ENCODE measurements at places on chromosomes 4 and X.

DNA sequence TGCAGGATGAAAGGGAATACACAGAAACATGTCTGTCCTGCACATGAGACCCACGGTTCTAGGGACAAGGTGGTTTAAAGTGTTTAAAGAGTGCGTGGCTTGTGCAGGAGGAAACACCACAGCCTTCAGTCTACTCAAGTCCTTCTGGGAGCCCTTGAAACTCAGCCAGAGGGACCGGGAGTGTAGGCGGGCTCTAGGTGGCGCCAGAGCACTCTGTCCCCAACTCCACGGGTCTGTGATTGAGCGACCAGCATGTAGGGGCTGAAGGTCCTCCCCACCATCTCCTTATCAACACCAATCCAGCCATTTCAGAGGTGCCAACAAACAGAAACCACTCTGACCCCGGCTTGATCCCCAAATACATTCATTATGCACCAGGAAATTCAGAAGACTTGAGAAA, 82.0 kb upstream of the CLDN34 start:
- peak; percentile 82 for DNase-seq

GRCh38 chr4:45121426-45121975, 395.1 kb upstream of the GNPDA2 start:
- no peak for DNase-seq

GRCh38 chr4:169438057-169438480, 167.3 kb upstream of the SH3RF1 start:
- DNase-seq, result no peak

DNA sequence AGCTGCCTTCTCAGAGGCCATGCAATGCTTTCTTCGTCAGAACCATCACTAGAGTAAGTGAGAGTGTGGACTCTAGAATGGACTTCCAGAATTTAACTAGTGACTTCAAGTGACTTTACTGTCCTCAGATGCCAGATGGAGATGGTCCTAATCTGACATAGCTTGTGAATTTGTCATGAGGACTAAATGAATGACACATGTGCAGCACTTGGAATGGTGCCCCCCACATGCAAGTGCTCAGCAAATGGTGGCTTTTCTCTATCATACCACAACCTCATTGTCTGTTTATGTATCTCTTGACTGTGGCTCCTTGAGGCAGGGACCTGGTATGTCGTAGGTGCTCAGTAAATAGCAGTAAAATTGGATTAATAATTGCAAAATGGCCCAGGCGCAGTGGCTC, 91.6 kb upstream of the STX18 start:
- no peak for DNase-seq

DNA sequence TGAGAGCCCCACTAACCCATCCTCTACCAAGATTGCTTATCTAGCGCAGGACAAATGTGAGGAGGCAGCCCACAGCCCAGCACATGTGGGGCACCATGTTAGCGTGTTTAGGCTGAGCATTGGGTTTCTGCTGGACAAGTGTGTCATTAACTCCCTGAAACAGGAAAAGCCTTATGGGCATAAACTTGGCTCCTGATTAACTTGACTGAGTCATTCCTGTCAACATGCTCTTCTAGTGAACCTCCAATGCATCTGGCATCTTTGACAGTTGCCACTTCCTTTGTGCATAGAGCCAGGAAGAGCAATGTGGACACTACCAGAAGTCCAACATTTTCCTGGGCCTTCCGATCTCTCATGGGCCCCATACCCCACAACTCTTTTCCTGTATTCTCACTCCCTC, 2.5 kb downstream of the SPIN2A start:
- DNase-seq, result no peak

DNA sequence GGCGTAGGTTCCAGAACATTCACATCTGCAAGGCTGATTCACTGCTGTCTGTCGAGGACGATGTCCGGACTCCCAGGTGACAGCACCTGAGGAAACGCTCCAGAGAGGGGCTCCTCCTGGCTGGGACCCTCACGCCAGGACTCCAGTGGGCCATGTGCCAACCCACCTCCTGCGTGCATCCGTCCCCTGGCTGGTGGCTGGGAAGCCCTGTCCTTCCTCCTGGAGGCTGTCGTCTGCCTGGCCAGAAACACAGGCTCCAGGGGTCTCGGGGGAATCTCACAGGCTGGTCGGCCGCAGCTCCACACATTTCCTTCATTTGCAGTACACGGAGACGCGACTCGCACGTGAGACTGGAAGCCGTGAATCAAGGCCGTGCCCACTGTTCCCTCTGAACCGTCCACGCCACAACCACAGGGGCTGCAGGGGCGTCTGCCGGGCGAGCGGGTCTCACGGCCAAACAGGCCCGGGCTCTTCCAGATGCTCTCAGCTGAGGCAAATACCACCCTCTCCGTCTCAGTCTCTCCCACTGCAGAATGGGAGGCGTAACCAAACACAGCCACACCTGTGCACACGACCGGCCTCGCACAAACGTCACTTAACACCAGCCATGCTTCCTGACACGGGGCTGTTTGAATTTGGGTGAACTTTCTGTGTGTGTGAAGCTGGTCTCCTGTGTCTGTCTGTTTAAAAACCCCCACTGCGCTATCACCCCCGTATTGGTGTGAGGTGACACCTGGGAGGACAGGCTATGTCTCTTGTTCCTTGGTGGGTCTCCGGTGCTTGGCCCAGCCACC, 38.7 kb upstream of the MXD4 start:
- DNase-seq, result no peak

DNA sequence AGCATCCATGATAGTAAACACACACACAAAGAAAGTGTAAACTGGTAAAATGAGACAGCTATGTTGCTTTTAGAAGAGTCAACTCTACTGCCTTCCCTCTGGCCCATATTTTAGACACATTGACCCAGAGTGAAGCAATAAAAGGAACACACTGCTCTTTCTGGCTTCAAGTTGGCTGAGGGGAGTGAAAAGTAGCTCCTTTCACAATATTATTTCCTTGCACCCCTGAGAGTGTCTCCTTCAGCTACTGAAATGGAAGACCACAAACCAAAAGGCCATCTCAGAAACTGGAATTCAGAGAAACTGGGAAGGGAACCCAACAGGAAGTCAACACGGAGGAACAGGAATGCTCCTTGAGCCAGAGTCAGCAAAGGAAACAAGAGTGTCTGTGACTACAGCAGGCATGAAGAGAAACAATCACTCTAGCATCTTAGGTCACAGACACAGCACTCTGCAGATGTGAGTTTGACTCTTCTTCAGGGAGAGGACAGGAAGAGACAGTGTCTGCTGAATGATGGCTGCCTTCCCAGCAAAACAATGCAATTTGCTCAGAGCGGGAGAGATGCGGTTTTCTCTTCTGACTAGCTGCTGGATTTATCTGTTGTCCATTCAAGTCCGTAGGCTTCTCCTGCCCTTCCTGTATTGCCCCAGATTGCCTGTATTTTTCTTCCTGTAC, 106.7 kb downstream of the SPATA18 start:
- DNase-seq, result no peak

- no peak for DNase-seq
Observed at GRCh38 chr4:47798165-47798564, 39.7 kb downstream of the CORIN start.

GRCh38 chr4:183506389-183506735, 1.5 kb downstream of the ING2 start:
- no peak for DNase-seq

- no peak for DNase-seq
Observed at GRCh38 chrX:94435799-94436198, 761.8 kb downstream of the FAM133A start.

- DNase-seq, result no peak
Observed at GRCh38 chr4:102642631-102643298, 118.0 kb downstream of the MANBA start.

- DNase-seq, result no peak
Observed at GRCh38 chr4:124206779-124207605, 505.5 kb downstream of the ANKRD50 start.

GRCh38 chrX:39550795-39551361, 546.9 kb downstream of the BCOR start:
- DNase-seq, result no peak

DNA sequence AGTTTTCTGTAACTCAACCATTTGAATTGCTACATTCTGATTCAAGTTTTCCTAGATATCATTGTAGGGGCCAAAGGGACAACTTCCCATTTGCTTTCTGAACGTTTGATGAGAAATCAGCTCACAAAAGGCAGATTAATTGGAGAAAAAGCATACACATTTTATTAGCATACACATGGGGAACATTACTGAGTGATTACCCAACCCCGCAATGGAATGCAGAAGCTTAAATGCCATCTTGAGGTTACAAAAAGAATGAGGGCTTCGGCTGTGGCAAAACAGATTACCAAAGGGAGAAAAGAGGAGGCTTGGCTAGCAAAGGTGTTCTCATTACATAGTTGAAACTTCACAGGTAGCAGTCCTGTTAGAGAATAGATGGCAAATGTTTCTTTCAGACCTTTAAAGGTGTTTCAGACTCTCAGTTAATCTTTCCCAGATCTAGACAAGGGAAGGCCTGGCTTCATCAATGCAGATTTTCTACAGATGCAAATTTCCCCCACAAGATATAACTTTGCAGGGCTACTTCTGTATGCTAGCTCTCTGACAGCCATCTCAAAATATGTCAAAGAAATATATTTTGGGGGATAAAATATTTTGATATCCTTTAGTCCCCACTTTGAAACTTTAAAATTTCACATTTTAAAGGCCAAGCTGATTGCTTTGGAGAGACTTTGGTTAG, 26.5 kb upstream of the HERC6 start:
- no peak for DNase-seq

GRCh38 chr4:15365641-15366040, 62.2 kb upstream of the C1QTNF7 start:
- no peak for DNase-seq

- DNase-seq, result no peak
Observed at GRCh38 chrX:40043895-40044294, 53.9 kb downstream of the BCOR start.

GRCh38 chr4:142036795-142037583, 400.6 kb downstream of the IL15 start:
- DNase-seq, result no peak

DNA sequence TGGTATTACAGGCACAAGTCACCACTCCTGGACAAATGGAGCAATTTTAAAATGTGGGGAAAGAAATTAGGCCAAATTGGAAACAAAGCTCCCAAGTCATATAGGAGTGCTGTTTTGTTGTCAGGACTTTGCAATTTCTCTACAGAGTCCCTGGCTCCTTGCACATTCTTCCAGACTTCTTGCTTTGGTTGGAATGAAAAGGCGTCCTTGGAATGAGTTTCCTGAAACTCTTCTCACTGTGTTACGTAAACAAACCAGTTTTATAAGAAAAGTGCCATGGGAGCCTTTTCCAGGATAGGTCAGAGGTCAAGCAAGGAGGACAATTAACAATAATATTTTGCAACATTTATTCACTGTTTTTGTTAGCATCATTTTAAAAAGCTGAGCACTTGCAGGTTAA, 32.4 kb upstream of the KIT start:
- no peak for DNase-seq

DNA sequence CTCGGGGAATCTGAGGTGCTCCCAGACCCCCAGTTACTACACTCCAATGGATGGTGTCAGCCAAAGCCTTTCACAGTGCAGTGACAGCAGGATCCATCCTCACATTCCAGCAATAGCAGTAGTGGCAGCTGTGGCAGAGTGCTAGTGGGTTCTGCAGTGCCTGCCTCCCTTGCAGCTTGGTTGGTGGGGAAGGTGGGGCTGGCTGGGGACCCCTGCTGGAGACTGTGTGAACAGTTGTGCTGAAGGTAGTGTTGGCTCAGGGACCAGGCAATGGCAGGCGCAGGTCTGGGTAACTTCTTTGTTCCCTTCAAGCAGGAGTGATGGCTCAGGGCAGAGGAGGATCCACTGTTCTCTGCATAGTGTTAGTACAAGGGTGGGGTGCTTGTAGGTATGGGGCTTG, 343.7 kb upstream of the TRAM1L1 start:
- no peak for DNase-seq

GRCh38 chrX:31319586-31319985, 247.7 kb upstream of the FTHL17 start:
- no peak for DNase-seq

DNA sequence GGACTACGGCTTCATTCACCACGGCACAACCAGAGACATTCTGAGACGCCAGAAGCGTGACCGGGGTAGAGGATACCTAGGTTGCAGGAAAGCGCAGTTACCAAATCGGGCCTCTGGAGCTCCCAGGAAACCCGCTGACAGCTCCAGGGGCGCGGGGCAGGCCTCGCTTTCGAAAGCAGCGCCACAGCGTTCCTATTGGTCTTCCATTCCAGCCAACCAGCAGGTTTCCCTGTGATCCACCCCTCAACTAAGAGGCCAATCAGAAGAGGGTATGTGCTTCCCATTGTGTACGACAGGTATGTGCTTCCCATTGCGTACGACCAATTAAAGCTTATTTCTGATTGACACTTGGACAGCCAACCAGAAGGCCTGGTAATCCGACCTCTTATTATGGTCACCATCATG, 14.9 kb downstream of the SNX12 start:
- DNase-seq, result peak; percentile 2

- no peak for DNase-seq
Observed at GRCh38 chr4:3318561-3319021, 25.8 kb downstream of the RGS12 start.

- DNase-seq, result no peak
Observed at GRCh38 chr4:139986689-139987501, 167.1 kb downstream of the MAML3 start.

- no peak for DNase-seq
Observed at GRCh38 chr4:184856277-184856609, 30.5 kb upstream of the ACSL1 start.

DNA sequence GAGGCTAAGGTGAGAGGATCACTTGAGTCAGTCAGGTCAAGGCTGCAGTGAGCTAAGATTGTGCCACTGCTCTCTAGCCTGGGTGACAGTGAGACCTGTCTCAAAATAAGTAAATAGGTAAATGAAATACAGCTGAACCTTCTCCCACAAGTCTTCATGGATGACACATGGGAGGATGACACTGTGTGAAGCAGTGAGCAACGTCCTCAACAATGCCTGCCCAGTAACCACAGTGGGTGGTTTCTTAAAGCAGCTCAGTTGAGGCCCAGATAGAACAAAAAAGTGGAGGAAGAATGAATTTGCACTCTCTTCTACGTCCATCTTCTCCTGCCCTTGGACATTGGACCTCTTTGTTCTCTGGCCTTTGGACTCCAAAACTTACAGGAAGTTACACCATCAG, 52.7 kb downstream of the MSX1 start:
- DNase-seq, result no peak

GRCh38 chr4:40550948-40551462, 78.7 kb downstream of the RBM47 start:
- DNase-seq, result peak; percentile 13

DNA sequence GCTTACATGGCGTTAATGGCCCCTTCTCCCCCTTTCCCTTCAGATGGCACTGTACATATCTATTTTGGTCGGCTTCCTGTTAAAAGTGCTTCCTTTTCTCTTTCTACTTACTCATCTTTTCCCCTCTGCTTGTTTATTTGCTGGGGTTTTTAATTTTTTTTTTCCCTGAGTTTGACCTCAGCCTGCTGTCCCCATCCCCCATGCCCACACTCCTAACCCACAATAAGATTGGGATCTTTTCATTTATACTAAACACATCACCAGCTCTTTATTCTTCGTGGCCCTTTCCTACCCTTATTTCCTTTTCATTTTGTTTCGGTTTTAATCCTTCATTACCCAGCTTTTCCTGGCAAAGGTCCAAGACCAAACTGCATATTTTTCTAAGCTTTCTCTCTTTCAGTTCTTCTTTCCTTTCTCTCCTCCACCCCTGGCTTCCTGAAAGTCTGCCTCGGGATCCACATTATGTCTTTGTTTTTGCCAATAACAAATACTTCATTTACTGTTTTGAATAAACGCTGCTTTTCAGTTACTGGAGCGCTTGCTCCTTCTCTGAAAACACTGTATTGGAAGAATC, 152.0 kb upstream of the USP9X start:
- peak; percentile 5 for DNase-seq

Measured in Ammon's horn (tissue), 1 donor.